ENCODE measurements at places on chromosomes 4 and X.
A peak's percentile ranks its signal among the peaks of the same experiment; 100 is the strongest.

GRCh38 chr4:22500128-22500611 is 15.7 kb downstream of the ADGRA3 start:
- DNase-seq = no peak

DNA sequence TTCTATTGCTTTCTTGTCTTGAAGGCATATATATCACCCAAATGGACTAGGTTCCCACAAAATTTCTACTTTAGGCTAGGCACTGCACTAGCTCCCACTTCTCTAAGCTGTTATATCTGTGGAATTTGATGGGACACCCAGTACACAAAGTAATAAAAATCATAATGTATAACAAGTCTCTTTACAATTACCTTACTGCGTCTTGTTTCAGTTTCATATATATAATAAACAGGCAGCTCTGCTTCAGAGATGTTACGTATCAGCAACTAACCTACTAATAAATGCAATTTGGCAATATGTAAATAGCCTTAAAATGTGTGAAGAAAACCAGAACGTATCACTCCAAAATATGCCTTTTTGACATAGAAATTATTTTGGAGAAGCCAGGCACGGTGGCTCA is 42.0 kb upstream of the UGDH start:
- DNase-seq = no peak

DNA sequence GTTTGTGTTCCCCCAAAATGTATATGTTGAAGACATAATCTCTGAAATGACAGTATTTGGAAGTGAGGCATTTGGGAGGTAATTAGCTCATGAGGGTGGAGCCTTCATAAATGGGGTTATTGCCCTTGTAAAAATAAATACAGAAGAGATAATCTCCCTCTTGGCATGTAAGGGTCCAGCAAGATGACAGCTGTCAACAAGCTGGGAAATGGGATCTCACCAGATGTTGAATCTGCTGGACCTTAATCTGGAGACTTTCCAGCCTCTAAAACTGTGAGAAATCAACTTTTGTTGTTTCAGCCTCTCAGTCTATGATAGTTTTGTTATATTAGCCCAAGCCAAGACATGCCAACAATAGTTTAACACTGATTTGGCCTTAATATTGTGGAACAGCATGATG is 438.2 kb upstream of the PCDH7 start:
- DNase-seq = no peak

DNA sequence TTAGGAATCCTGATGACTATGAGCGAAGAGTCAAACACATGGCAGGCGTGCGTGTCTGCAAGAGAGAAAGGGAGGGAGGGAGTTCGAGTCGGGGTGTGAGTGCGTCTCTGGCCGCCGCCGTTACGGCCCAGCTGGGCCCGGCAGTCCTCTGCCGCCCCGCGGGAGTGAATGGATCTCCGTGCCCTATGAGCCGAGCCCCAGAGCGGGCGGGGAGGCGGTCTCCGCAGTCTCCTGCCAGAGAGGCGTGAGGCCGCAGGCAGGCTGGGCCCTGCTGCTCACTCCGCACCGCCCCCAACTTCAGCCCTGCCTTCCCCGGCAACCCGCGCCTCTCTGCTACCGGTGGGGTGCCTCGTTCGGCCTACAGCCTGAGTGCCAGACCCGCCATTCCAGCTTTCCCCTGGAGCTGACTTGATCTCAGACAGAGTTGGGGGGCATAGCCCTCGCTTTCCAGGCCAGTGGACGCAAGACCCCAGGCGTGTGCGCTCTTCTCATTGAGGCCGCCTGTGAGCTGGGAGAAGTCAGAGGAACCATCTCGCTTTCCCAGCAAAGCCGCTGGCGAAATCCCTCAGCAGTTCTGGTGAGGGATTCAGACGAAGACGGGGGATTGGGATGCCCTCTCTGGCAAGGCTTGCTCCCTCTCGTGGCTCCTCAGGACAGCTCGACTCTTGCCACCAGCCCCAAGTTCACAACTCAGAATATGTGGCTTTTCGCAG is 1.4 kb downstream of the SLC16A2 start:
- peak; percentile 31 for DNase-seq

DNA sequence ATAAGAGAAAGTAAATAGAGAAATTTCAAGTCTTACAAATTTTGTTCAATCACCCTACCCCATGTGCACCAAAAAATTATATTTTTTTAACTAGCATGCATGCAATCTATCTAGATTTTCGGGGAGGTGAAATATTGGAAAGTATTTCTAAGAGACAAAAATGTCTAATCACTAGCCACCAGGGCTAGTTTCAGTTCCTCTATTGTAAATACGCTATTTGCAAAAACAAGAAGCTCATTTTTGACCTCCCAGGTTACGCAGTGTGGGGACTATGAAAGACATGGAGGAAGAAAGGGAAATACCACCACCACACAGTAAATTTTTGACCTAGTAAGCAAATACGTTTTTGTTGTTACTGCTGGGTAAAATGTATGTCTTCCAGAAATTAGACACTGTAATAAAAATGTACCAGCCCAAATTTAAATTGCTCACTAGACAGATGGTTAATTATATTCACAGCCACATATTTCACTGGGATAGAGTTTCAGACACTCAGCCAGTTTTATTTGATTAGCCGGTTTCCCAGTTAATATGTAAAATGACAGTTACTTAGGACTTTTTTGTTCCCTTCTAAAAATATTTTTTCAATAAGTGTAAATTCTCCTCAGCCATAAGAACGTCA is 2.2 kb downstream of the NEXMIF start:
- DNase-seq = no peak

DNA sequence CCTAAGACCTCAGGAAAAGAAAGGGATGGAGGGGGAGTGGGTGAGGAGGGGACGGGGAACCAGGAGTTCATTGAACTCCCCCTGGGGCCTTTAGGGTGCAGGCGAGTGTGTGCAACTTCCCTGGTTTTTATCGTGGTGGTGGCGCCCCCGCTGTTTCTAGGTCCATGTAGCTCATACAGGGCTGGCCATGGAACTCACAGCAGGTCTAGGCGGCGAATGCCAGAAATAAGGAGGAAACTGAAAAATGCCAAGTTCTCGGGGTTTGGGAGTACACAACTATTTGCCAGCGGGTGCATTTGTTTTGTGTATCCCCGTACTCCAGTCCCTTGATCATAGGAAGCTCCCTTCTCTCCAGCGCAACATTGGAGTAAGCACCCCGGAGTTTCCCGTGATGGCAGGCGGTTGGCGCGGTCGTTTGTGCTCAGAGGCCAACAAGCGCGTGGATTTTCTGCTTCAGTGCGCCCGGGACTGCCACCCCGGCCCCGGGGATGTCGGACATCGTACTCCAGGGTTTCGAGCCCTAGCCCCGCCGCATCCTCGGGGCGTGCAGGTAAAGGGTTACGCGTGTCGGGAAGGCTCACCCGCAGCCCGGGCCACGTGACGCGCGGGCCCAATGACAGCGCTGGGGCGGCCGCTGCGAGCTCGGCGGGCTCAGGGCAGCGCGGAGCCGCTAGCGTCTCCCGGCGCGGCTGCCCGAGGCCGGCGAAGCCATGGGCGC is 208.9 kb downstream of the NWD2 start:
- peak; percentile 63 for DNase-seq

- no peak for DNase-seq
These were observed 13.0 kb upstream of the NDUFC1 start for GRCh38 chr4:139315221-139315675.

- DNase-seq = no peak
These were observed 58.9 kb downstream of the MOSPD2 start for GRCh38 chrX:14932136-14932535.

- no peak for DNase-seq
These were observed 221.3 kb downstream of the DCTD start for GRCh38 chr4:182695842-182696241.

DNA sequence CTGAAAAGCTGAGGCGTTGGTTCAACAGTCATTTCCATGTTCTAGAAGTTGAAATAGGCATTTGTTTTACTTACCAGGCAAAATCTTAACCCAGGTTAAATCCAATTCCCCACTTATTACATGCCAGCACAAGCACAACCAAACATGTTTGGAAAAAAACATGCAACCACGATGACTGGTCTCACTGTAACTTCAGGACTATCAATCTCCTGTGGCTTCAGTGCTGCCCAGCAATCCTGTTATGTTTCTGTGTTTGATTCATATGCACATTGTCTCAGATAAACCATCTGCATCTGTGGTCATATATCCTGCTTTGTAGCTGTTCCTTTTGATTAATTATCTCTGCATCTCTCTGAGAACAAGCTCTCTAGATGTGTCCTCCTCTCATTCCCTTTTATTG is 28.3 kb downstream of the PRDM8 start:
- DNase-seq = no peak

GRCh38 chrX:125436855-125437254 is 117.2 kb downstream of the TEX13C start:
- DNase-seq = no peak

DNA sequence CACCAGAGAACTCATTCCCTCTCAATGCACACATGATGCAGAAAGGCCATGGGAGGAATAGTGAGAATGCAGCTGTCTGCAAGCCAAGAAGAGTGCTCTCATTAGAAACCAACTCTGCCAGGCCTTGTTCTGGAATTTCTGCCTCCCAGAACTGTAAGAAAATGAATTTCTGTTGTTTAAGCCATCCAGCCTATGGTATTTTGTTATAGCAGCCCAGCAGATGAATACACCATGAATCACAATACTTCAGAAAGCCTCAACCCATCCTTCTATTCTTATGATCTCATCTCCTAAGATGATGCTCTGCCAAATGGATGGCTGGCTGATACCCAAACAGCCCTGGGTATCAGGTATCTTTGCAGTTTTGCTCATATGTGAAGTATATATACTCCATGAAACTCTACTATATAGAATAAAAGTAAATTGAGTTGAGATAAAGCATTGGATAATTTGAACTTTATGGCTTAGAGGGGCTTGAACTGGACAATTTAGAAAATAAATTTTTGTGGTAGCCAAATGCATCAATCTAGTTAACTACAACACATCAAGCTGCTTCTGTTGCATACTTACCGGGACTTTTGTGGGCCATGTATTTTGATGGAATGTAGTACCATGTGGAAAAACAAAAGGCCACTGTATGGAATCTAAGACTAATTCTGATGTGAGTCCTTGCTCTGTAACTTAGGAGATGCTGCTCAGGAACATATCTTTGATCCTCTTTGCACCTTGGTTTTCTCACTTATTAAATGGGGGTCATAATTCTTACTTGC is 245.9 kb downstream of the HS3ST1 start:
- DNase-seq = no peak

DNA sequence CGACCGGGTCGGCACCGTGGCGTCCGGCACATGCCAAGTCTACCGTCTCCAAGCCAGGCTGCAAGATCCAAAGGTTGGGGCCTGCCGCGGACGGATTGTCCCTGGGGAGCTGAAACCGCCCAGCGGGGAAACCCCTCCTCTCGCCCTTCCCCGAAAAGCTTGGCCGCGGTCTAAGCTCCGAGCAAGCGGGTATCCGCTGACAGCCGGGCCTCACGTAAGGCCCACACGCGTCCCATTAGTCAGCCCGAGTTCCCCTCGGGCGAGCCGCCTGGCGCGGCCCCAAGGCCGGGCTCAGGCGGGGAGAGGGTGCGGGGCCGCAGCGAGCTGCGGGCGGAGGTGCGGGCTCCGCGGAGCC is 6.8 kb upstream of the BCOR start:
- no peak for DNase-seq

DNA sequence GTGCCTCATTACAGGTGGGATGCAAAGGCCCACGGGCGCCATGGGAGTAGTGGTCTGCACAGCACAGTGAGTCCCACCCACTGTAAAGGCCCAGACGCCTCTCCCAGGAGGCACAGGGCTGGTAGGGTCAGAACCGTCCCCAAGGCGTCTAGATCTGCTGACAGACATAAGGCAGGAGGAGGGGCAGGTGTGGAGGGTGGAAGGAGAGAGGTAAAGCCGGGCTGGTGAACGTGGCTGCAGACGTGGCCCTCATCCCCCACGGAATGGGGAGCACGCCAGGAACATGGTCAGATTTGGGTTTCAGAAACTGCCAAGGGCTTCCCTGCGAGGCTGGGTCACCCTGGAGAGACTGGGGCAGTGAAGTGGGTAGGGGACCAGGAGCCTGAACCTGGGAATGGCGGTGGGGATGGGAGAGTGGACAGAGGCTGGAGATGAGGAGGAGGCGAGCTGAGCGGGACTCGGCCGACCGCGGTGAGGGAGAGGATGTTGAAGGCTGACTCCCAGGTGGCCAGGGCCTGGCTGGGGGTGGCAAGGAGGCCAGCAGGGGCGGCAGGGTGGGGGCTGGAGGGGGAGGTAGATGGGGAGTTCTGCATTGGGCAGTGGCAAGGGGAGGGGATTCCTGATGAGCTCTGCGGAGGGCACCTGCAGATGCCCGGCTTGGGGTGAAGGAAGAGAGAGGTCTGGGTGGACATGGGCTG is 184.9 kb downstream of the AFAP1 start:
- DNase-seq = no peak

DNA sequence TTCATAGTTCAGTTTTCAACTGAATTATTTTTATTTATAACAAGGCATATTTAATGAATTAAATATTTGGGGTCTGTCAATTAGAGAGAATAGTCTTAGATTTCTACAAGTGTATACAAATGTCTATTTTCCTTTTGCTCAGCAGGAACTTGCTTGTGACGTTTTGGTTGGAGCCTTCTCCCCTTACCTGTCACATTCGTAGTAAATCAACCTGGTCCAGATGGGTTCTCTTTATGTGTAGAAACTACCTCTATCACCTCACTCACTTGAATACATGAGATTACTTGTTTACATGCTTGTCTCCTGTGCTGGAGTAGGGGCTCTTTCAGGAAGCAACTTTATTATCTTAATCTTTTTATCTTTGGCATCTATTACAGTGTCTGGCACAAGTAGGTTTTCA is 938.3 kb upstream of the IGFBP7 start:
- DNase-seq = no peak

GRCh38 chrX:84479086-84479485 is 23.2 kb downstream of the HDX start:
- DNase-seq = no peak

GRCh38 chrX:20244931-20245330 is 21.8 kb downstream of the RPS6KA3 start:
- no peak for DNase-seq

GRCh38 chr4:26870576-26871262 is 10.1 kb downstream of the STIM2 start:
- DNase-seq = no peak

GRCh38 chr4:40557736-40558135 is 71.9 kb downstream of the RBM47 start:
- DNase-seq = no peak

DNA sequence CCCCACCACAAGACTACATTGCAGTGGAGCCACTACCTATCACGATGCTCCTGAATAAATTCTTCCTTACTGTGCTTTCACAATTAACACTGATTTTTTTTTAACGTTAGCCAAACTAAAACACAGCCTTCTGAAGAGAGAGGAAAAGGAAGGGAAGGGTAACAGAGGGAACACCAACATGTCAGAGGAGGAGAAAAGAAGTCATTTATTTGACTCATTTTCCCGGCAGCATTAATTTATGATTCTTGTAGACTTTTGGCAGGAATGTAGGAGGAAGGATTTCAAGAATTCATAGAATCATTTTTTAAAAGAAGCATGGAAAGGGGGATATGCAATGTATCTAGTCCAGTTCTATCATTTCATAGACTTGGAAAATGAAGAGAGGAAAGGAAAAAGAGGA is 74.3 kb upstream of the IQCM start:
- no peak for DNase-seq

GRCh38 chrX:1246816-1247215 is 21.8 kb upstream of the CSF2RA start:
- no peak for DNase-seq

All from hippocampal formation (tissue), 2 donors.